ENCODE measurements at places on chromosomes 2 and 18.
A peak's percentile ranks its signal among the peaks of the same experiment; 100 is the strongest.

- no peak for DNase-seq
Observed at GRCh38 chr2:239285932-239286230, 114.9 kb downstream of the HDAC4 start.

DNA sequence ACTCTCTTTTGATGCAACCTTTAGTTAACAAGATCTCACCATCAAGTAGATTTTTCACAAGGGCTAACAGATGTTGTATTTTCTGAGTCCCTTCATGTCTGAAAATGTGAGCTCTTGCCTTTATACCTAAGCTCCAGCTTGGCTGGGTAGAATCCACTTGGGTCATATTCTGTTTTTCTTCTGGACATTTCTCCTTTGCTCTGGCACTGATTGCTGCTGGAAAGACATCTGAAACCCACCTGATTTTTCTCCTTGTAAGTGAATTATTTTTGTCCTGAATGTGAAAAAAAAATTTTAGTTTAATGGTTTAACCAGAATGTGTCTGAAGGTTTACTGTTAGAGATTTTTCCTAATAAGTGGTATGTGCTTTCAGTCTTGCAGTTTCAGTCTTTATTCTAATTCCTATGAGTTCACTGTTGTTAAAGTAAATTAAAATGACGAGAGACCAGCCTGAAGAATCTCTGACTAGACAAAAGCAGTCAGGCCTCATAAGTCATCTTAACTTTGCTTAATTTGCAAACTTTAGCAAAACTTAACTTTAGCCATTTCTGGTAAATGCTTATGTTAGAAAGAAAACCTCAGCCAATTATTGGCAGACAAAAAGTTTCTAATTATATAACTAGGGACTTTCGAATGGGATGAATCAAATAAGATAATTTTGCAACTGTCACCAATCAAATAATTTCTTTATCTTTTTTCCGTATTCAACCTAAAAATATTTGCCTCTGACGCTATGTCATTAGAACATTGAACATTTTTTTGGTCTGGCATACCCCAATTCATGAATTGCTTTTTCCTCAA is 70.8 kb downstream of the ACAA2 start:
- no peak for DNase-seq

- peak; percentile 95 for DNase-seq
Observed at GRCh38 chr2:106575955-106576354, 88.8 kb downstream of the CD8B2 start.

GRCh38 chr2:14626873-14627272 is 5.6 kb upstream of the LRATD1 start:
- no peak for DNase-seq

DNA sequence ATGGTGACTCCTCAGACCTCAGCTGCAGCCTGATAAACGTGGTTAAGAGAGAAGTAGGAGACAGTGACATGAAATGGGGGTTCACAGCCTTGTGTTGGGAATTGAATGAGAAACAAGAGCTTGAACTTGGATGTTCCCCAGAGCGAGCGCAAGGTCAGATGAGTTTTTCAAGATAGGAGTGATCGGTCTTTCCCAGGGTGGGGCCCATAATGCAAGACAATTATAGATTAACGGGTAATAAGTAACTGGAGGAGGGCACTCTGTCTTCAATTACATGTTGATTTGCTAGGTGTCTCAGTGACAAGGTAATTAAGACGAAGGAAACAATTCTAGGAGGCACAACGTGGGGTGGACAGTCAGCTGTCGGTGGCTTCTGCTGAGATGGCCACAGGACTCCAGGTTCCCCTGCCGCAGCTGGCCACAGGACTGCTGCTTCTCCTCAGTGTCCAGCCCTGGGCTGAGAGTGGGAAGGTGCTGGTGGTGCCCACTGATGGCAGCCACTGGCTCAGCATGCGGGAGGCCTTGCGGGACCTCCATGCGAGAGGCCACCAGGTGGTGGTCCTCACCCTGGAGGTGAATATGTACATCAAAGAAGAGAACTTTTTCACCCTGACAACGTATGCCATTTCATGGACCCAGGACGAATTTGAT is at the start of gene UGT1A5:
UGT1A5 (plus strand) TSS at position 297 of the 651 bp plus-strand sequence; CDS start at position 382, 85 bp downstream.
- DNase-seq, result no peak

- DNase-seq, result no peak
Observed at GRCh38 chr2:164155558-164155957, 419.8 kb upstream of the FIGN start.

- no peak for DNase-seq
Observed at GRCh38 chr2:168534926-168535325, 78.9 kb downstream of the CERS6 start.

DNA sequence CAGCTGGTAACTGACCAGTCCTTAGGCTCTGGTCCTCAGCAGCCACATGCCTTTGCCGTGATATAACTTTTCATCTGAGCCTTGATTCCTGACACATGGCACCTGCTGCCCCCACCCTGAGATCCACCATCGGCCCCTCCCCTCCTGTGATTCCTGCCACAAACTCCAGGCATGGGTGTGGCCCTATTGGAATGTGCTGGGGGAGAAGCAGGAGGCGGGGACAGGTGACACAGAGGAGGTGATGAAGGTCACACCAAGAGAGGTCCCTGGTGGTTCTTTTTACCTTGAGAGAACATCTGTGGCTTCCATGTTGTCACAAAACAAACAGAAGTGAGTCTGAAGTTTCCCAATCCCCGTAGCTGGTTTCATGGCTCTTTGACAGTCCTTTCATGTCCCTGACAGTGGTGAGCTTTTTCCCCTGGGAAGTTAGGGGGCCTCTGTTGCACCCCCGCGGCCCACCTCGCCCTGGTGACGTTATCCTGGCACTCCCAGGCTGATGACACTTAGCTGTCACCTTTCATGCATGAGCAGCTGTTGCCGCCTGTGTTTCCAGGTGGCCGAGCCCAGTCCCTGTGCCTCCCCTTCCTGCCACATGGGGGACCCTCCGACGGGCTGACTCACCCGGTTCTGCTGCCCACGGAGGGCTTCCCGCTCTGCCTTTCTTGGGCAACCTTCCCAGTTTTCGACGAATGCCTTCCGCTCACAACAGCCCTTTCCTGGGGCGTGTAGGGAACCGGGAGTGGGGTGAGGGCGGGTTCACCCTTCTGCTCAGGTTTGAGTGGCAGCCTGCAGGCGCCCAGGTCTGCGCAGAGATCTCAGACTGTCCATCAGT is 66.3 kb upstream of the GLI2 start:
- no peak for DNase-seq

DNA sequence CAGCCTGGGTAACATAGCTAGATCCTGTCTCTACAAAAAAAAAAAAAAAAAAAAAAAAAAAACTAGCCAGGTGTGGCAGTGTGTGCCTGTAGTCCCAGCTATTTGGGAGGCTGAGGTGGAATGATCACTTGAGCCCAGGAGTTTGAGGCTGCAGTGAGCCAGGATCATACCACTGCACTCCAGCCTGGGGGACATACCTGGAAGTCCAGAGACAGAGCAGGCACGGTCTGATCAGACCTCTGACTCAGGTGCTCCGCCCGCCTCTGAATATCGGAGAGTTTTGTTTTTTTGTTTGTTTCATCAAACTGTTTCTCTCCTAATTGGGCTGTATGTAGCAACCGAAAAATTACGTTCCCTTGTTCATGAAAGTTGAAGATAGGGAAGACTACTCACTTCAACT is 49.2 kb downstream of the RASGRP3 start:
- no peak for DNase-seq

DNA sequence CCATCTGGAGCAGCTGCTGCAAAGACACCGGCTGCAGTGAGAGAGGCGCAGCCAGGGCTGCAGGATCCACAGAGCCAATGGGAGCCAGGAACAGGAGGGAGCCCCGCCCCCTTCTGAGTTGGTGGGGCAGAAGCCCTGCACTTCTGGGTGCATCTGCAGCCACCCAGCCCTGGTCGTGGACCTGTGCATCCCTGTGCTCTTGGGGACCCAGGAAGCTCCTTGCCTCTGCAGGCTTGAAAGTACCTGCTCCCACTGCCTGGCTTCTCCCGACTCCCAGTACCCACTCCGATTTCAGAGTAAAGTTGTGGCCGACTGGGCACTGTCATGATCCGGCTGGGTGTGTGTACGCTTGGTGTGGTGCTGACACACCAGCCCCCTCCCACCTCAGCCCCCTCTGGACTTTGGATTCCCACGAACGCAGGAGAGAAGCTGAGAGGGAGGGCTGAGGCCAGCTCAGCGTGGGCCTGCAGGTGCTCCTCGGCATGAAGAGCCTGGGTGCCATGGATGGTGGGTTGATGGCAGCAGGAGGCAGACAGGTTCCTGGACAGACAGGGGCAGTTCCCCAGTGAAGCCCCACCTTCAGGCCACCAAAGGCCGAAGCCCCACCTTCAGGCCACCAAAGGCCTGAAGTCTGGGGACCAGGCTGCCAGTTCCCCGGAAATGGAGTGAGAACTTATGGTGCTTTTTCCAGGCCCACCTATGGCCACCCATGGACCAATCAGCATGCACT is 34.9 kb downstream of the LRRTM4 start:
- DNase-seq, result no peak

- no peak for DNase-seq
Observed at GRCh38 chr18:28163201-28163775, 13.6 kb downstream of the CDH2 start.

DNA sequence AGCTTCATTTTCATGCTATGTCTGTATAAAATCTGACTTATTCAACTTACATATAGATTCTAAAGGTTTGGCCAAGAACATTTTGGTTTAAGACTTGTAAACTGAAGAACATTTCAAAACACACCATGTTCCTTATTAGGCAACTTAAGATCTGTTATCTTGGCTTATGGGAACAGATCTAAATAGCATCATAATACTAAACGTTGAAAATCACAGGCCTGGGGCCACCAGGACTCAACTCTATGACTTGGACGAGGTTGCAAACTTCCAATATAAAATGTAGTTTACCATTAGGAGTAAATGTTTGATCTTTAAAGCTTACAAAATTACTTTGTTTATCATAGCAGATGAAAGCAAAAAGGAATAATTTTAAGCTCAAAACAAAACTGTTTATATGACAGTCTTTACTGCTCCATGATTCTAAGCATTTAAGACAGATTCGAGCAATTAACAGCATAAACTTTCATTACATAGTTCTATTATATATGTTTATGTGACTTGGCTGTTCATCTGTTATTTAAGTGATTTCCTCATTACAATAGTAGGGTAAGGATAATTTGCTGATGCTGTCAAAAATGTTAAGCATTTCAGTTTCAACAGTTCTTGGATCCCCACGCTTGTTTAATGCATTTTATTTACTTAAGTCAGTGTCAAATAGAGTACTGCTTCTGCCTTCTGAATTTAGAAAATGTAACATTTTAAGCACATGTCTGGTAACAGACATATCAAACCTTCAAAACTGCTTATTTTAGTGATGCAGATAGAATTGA is 8.3 kb downstream of the TCF4 start:
- no peak for DNase-seq

- DNase-seq, result no peak
Observed at GRCh38 chr18:74916773-74917393, 292.1 kb downstream of the PTGR3 start.

DNA sequence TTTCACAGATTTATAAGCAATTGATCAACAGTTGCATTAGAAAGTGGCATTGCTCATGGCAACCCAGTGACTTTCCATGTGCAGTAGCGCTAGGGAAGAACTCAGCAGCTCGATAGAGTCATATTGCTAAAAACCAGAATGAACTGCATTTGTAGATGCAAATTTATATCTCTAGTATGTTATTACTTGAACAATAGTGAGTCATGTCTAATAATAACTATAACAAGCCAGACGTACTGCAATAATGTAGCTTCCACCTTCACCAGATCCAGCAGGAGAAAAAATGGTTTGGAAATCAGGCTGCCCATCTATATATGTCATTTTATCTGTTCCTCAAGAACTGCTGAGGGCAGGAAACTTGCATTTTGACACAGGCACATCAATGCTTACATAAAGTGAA is 66.5 kb upstream of the FIGN start:
- DNase-seq, result no peak

DNA sequence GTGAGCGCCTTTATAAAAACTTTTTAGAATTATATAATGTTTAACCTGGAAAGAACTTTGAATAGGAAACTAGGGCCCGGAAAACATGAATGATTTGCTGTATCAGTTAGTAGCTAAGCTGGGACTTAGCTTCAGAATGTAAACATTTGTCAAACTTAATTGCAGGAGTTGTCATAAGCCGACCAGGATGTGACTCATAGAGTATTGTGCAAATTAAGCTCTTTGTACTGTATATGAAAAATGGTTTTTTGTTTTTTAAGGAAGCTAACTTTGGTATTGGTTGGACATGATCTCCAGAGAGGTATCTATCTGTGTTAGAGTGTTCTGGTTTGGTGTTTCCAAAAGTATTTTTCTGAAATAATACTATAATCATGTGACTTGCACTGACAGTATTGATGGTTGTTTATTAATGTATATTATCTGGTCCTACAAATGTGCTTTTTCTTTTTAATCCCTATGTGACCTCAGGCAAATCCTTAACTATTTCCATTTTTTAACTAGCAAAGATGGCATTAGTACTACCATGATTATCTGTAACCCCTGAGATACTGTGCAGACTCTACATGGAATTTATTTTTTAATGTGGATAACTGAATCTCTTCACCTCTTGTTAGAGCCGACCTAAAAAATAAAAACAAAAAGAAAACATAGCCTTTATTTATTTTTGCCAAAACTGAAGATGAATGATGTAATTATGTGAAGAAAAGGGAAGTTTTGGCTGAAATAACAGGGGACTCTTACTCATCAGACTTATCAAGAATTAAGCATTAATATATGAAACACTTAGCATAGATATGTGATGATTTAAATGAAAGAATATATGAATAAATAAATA is 11.7 kb downstream of the YIPF4 start:
- DNase-seq, result no peak

GRCh38 chr18:61080954-61081528 is 252.2 kb upstream of the CDH20 start:
- peak; percentile 2 for DNase-seq

All from kidney glomerular epithelial cell (primary cell).